T-helper 17 cell (primary cell): ENCODE measurements at places on chromosomes 2 and 18.

GRCh38 chr2:18603854-18604530 lies 14.6 kb upstream of the NT5C1B start:
- no peak for DNase-seq

- no peak for DNase-seq
Measured at GRCh38 chr2:11099122-11100065, 55.9 kb upstream of the SLC66A3 start.

DNA sequence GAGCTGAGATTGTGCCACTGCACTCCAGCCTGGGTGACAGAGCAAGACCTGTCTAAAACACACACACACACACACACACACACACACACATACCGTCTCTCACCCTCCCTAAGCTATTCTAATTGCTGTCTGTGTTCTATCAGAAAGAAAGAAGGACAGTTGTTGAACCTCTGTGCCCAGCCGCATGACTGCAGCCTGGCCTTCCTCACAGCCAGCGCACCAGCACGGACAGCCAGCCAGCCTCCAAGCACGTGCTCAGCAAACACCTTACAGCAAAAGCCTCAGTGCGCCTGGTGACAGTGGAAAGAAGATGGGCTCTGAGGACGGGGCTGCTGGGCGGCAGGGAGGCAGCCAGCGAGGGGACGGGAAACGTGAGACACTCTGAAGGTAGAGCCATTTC lies 58.0 kb downstream of the ZNF516 start:
- no peak for DNase-seq

DNA sequence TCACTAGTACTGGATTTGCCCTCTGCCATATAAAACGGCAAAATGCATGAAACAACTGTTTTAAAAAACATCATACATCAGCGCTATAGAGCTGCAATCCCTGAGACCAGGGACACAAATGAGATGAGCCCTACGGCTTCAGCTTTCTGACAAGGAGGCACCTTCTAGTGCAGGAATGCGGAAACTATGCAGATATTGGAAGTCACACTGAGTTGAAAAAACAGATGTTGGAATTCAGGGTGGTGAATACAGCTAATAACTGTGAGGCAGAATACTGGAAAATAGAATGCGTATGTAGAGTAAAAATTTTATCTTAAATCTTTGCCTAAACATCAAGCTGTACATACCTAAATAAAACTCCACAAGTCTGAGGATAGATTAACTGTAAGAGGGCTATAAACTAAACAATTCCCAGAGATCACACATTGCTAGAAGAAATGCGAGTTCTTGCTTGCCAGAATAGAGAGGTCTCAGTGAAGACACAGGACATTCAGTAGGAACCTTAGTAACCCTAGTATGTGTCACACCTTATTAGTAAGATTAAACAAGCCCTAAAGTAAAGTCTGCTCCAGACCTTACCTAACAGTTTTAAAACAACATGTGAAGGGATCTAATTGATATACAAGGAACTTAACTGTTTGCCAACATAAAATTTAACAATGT lies 541.4 kb upstream of the DDX18 start:
- DNase-seq = no peak

- DNase-seq = no peak
Measured at GRCh38 chr18:26656944-26657536, 108.7 kb upstream of the KCTD1 start.

DNA sequence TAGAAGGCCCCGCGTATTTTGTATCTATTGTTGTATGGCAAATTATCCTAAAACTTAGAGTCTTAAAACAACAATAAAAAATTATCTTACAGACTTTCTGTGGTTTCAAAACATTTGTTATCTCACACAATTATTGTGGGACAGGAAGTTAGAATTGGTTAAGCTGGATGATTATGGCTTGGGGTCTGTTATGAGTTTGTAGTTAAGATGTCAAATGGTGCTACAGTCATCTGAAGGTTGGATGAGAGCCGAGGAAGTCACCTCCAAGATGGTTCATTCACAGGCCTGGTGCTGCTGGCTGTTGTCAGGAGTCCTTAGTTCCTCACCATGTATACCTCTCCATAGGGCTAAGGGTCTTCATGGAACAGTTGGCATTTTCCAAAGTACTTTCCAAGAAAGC lies 175.6 kb upstream of the FANCL start:
- no peak for DNase-seq

GRCh38 chr18:48887294-48887904 lies 63.4 kb downstream of the SMAD7 start:
- no peak for DNase-seq

DNA sequence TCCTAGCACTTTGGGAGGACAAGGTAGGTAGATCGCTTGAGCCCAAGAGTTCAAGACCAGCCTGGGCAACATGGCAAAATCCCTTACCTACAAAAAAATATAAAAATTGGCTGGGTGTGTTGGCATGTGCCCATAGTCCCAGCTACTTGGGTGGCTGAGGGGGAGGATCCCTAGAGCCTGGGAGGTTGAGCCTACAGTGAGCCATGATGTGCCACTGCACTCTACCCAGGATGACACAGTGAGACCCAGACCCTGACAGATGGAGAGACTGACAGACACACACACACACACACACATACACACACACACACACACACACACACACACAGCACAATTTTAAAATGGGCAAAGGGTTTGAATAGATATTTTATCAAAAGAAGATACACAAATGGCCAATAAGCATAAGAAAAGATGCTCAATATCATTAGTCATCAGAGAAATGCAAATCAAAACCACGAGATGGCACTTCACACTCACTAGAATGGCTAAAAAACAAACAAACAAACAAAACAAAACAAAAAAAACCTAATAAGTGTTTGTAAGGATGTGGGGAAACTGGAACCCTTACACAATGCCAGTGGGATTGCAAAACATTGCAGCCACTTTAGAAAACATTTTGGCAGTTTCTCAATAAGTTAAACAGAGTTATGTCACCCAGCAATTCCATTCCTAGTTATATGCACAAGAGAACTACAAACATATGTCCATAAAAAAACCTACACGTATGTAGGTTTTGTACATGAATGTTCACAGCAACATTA lies 42.3 kb downstream of the BAZ2B start:
- DNase-seq = no peak

GRCh38 chr2:152602750-152603149 lies 114.5 kb downstream of the PRPF40A start:
- no peak for DNase-seq

- no peak for DNase-seq
Measured at GRCh38 chr18:22267225-22267624, 97.8 kb downstream of the GATA6 start.

DNA sequence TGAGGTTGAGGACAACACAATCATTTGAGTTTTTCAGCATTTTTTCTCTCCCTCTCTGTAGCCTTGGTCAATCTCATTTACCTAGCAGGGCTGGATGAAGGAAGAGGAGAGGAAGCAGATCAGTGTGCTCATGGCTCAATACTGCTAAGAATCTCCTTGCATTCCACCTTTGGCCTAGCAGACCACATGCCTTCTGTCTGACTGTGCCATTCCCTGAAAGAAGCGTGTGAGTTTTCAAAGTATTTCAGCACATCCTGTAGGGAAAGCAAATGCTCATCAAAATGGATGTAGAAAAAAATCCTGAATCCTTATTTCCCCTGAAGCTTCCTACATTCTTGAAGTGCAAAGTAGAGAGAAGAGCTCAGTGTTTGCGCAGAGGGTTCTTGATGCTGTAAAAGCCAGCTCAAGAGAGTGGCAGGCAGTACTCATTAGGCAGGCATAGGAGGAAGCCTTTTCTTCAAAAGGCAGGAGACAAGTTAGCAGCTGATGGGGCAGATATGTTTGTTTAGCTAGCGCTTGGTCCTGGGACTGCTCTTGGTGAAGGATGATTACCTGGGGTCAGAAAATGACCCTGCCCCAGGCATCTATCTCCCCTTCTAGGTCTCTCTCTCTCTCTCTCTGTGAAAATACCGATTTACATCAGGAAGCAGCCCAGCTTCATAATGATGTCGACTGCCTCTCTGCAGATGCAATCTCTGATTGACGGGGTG lies 14.4 kb upstream of the PIK3C3 start:
- DNase-seq = no peak

DNA sequence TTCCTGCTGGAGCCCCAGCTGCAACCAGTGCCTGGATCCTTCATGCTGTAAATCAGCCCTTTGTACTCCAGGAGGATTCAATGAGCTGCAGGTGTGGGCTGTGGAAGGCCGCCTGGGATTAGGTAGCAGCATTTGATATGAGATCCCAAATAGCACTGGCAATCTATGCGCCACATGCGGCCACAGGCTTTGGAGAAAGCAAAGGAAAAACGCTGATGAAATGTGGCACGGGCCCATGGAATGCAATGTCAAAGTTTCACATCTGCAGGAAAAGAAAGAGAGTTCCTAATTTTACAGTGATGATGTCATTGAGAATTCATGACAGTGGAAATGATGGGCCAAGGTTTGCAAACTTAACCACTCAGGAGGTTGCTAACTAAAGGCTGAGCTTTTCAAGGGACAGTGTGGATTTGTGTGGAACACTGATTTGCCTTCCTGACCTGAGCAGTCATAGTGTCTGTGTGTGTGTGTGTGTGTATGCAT lies 216.4 kb upstream of the OSR1 start:
- no peak for DNase-seq

DNA sequence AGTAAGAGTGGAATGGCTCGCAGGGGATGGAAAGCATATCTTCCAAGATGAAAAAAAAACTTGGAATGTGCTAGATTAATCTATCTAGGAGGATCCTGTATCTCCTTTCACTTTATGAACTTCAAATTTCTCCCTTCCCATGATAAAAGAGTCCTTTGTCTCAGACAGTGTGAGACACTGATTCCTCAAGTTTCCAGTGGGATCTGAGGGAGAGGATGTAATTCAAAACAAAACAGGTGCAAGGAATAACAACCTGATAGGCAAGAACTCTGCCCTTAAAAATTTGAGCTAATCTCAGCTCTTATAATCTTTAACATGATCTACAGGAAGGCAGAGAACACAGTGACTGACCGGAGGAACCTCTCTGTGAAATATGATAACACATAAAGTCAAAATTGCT lies 162.0 kb upstream of the ZFP36L2 start:
- no peak for DNase-seq

DNA sequence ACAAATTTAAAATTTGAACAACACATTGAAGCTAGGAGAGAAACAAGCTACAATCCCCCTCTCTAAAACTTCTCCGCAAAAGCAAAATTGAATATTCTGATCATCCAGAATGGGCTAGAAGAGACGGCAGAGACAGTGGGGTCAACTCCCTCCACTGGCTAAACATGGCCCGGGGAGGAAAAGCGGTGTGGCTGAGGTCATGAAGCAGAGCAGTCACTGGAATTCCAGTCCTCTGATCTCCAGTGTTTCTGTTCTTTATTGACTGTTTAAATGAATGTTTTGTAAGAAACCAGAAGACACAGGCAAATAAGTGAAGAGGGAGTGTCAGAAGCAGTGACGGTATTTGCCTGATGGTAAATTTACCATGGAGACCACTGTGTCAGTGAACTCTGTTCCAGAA lies 116.2 kb downstream of the GAREM1 start:
- no peak for DNase-seq

DNA sequence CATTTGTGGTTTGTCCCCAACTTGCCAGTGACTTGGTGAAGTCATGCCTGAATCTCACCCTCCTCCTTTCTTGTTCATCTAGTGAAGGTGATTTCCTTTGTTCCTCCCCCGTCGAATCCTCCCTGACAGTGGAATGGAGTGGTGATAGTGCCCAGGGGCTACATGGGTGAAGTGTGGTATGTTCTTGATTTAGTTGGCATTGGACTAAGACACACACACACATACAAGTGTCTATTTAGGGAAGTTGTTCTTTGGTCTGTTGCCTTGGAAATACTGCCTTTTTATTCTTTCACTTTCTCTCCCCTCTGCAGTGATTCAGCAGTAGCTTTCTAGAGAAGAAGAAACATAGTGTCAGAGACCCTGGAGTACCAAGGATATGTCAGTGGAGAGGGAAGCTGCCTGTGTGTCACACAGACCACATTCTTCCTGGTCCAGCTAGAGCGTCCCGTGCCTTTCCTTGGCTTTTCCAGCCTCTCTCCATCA lies 10.9 kb downstream of the INPP4A start:
- no peak for DNase-seq

DNA sequence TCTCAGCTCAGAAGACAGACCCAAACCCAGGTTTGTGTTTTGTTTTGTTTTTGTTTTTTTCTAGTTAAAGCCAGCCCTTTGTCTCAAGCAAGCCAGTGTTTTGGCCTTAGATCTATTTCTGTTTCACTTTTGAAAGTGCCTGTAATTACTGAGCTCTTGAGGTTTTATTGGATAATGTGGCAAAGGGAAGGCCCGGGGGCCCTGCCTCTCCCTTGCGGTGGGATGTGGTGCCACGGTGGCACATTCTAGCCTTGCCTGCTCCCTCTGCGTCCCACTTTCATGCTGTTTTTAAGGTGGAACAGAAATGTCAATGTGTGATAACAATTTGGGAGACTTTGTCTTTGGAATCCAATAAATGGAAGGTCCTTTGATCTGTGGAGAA lies 2.5 kb downstream of the HPCAL1 start:
- DNase-seq = peak; percentile 25

- DNase-seq = no peak
Measured at GRCh38 chr2:20588918-20589871, 61.7 kb downstream of the HS1BP3 start.

GRCh38 chr2:219087848-219088247 lies 27.1 kb upstream of the IHH start:
- DNase-seq = no peak
